Activated effector memory CD4-positive, alpha-beta T cell treated with anti-CD3 and anti-CD28 coated beads, Interleukin-2, amount 50 U/mL, for 16 hours (primary cell): ENCODE measurements at places on chromosomes 6 and 20.
A peak's percentile ranks its signal among the peaks of the same experiment; 100 is the strongest.

DNA sequence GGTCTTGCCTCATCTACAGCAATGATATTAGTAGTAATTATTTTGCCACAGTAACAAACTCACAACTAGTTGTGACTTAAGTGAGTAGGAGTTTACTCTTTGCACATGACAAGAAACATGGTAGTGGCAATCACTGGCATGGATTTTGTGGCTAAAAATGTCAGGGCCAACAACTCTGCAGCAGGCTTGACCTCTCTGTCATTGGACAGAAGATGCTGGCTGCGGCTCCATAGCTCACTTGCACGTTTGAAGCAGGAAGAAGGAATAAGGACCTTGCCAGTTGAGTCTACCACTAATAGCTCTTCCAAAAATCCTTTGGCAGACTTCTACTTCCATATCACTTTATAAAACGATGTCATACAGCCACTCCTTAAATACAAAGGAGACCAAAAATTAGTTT lies 117.3 kb downstream of the ADGRG6 start:
- no peak for DNase-seq

- DNase-seq, result peak; percentile 77
Observed at GRCh38 chr6:44932651-44933091, 395.5 kb upstream of the RUNX2 start.

- no peak for DNase-seq
Observed at GRCh38 chr20:59217794-59218280, 54.2 kb downstream of the ZNF831 start.

DNA sequence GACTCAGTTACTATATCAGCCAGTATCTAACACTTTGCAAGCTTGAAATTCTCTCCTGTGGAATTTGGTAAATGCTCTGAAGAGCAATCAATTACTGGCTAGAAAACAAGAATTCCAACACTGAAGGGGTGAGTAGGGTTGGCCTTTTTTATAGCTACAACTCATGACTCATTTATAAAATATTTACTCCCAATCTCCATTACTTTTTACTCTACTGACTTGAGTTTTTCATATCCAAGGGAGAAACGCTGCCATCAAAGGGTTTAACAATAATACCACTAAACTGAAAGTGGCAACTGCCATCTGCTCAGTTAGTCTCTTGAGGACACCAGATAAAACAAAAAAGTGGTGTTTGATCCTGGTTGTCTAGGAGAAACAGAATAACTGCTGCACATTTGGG lies 203.1 kb downstream of the UBE3D start:
- no peak for DNase-seq

DNA sequence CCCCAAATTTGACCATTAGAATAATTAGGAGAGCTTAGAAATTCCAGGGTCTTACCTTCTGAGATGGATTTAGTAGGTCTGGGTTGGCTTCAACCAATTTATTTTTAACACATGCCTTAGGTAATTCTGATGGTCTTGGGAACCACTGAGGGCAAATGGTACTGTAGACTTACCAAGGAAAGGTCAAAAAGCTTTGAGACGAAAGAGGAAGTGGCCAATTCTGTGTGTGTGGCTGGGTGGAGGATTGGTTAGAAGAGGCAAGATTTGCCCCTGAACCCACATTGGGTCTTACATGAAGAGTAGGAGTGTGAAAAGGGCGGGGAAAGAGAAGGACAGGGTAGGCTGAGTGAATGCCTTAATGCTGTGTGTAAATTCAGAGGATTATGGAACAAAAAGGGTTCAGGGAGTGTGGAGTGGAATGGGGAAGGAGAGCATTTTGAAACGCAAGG lies 2.7 kb downstream of the ITCH start:
- no peak for DNase-seq
